ENCODE measurements at places on chromosomes 4 and X.
A peak's percentile ranks its signal among the peaks of the same experiment; 100 is the strongest.

- DNase-seq = no peak
Observed at GRCh38 chr4:151251603-151252304, 25.2 kb upstream of the PRSS48 start.

- DNase-seq = no peak
Observed at GRCh38 chr4:17273047-17273446, 238.8 kb downstream of the QDPR start.

DNA sequence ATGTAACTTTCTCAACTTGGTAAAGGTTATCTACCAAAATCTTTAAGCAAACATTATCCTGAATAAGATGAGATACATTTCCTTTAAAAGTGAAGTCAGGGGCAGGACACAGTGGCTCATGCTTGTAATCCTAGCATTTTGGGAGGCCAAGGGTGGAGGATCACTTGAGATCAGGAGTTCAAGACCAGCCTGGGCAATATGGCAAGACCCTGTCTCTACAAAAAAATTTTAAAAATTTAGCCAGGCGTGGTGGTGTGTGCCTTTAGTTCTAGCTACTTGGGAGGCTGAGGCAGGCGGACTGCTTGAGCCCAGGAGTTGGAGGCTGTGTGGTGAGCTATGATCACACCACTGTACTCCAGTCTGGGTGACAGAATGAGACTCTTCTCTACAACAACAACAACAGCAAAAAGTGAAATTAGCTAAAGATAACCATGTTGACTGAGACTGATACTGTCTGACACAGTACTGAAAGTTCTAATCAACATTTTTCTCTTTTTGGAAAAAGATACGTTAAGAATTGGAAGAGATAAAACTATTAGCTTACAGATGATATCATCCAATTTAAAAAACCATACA, 4.9 kb downstream of the DCAF16 start:
- no peak for DNase-seq

DNA sequence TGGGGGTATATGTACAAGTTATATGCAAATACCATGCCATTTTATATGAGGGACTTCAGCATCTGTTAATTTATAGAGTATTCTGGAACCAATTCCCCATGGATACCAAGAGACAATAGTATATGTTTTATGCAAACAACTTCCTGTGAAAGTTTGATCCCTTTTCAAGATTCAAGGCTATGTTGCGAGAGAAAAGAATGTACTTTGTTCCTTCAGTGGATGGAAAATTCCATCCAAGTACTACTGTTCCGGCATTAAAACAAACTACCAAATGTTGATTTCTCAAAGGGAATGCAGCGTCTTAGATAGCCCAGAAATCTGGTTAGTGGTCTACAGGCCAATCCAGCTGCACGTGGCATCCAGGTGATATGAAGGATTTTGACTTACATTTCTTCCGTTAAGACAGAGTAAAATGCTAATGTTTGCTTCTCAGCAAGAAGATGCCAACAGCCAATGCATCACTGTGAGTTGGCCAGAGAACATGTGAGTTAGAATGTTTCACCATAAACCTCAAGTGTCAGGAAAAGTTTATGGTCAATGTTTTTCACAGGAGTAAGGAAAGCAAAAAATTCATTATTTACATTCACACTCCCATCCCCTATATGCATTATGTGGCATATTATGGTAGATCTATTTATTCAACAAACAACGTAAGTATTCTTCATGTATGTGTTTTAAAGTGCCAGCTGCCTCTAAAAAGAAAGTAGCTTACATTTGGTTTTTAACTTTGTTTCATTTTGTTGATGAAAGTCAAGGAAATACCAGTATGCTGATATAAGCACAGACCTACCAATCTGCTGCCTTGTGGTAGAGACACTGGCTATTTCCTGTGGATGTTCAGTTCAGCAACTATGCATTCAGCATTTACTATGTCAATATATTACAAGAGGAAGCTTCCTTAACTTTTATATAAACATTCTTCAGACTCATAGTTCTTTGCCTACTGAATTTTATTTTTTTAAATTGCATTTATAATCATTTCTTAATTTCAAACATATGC, 44.4 kb downstream of the METTL14 start:
- DNase-seq = no peak

DNA sequence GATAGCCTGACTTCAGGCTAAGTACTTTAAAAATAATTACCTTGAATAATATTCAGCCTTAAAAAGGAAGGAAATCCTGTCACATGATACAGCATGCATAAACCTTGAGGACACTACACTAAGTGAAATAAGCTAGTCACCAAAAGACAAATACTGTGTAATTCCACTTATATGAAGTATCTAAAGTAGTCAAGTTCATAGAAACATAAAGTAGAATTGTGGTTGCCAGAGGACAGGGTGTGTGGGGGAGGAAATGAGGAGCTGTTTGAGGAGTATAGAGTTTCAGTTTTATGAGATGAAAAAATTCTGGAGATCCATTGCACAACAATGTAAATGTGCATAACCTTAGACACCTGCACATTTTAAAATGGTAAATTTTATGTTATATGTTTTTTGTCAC, 5.6 kb upstream of the STPG2 start:
- no peak for DNase-seq

DNA sequence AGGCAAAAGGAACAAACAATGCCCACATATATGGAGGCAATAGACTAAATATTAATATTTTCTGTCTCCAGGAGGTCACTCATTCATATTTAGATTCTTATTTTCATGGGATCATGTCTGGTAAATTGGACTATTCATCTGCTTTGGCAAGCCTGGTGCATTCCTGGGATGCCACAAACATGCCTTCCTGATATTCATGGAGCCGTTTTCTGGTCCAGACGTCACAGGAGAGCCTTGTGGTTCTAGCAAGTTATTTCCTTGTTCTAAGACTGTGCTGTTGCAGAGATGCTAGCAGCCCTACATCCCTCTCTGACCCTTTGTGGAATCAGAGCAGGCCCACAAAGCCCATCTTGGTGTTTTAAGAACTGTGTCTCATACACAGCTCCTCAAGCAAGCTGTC, 16.1 kb upstream of the EXOSC9 start:
- peak; percentile 77 for DNase-seq

GRCh38 chr4:25919676-25920075, 5.7 kb downstream of the SMIM20 start:
- DNase-seq = no peak

DNA sequence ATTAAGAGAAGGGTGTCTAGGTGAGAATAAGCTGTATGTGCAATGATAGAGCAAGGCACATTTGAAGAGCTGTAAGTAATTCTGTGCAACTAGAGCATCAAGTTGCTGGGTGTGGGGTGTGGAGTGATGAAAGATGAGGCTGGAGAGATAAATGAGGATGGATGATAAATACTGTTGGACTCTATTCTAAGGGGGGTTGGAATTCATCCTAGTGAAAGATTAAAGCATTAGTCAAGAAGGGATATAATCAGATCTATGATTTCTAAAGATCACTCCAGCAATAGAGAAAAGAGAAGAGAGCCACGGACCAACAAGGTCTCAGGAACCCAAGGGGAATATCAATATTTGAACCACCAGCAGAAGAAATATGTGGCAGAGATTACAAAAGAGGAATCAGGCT, 415.0 kb upstream of the RPS6KA3 start:
- no peak for DNase-seq

GRCh38 chr4:121181493-121181892, 17.4 kb upstream of the TNIP3 start:
- DNase-seq = no peak

DNA sequence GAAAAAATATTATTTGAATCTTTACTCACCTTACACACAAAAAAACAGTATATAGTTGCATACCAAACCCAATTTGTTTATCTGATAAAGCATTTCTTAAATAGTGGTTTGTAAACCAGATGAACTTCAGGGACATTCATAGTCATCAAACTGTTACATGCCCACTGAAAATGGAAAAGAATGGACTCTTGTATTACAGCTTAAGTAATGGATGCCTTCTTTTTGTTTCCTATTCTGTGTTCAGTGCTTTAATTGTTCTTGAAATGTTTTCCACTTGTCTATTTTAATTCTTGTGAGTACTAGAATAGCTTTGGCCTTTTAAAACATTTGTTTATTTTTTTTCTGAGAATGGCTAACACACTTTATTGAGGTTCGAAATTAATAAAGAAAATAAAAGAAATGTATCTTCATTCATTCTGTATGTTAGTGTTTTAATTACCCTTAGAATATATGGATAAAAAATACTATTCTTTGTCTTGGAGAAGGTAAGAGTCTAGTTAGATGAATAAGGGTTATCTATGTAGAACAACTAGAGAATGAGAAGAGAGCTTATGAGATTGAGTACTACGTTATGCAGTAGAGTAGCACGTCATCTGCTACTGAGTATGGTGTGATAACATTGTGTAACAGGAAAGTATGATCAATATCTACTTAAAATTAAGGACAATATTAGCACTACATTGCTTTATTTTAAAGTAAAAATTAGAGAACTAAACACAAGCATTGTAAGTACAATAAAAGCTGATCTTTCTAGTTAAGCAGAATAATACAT, 9.9 kb downstream of the CPEB2 start:
- no peak for DNase-seq

- DNase-seq = no peak
Observed at GRCh38 chr4:98423009-98423408, 161.8 kb downstream of the RAP1GDS1 start.

- DNase-seq = no peak
Observed at GRCh38 chr4:78876568-78877320, 62.5 kb downstream of the PAQR3 start.

DNA sequence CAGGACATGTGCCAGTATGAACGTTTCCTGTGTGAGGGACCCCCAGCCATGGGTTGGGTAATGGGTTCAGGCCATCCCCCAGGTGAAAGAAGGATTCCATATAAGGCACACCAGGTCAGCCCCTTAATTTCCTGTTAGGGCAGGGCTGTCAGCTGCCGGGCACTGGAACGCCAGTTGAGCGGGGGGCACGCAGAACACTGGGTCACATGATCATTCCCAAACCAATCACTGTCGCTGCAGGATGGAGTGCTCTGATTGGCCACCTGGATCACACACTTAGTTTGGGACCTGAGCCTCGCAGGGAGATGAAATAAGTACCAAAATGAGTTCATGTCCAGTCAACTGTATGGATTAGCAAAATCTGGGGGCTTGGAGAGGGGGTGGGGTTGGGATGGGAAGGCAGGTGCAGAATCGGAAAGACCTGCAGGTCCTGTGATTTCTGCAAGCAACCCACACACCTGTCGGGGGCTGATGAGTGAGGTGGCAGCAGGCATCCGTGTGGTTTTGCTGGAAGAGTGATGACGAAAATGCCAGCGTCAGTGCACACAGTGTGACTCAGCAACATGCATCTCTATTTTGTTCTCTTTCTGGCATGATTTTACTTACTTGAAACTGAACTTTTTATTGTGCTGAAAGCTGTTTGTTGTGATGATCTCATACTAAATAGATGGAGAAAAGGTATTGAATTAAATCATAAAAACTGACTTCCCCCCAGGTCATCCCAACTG, 32.2 kb downstream of the RNF212 start:
- peak; percentile 54 for DNase-seq

DNA sequence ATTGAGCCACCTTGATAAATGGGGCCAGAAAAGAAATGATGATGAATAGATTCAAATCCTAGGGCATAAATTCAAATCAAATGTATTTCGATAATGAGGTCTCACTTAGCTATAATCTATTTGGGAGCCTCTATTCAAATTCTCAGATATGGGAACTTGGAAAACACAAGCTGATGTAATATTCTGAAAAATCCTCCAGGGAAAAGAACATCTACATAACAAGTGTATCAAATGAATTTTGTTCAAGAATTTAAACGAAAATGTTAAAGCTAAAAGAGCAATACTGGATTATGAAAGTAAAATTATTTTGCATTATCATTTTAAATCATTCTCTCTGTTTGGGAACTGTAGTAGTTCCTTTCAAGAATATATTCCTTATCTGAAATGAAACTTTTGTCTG, 38.9 kb upstream of the RAP1GDS1 start:
- no peak for DNase-seq

DNA sequence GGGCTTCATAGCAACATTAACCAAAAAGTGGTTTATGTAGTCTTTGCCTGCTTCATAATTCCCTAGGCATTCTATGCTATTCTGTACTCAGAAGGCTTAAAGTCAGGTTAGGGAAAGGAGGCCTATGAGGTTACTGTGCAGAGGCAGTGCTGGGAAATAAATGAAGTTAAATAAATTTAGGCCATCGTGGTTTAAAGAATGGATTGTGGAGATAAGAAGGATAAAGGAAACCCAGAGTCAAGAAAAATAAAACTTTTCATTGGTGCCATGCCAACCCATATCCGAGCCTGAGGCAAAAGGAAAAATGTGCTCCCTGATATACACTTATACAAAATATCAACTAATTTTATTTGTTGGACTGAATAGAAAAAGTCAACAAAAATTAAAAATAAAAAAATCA, 70.2 kb downstream of the AR start:
- DNase-seq = no peak

GRCh38 chr4:19739101-19739651, 512.5 kb upstream of the SLIT2 start:
- DNase-seq = peak; percentile 92

DNA sequence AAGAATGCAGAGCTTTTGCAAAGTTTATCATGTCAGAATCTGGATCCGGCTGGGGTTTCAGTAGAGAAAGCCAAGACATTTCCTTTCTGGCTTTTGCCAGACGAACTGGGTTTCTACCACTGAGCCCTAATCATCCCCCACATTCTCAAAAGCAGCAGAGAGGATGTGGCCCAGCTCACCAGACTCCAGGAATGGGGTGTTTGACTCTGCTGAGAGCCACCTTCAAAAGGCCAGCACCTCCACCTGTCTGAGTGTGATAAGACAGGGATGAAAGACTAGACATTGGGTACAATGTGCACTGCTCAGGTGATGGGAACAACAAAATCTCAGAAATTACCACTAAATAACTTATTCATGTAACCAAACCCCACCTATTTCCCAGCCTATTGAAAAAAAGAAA, 25.7 kb upstream of the CCKAR start:
- DNase-seq = no peak

DNA sequence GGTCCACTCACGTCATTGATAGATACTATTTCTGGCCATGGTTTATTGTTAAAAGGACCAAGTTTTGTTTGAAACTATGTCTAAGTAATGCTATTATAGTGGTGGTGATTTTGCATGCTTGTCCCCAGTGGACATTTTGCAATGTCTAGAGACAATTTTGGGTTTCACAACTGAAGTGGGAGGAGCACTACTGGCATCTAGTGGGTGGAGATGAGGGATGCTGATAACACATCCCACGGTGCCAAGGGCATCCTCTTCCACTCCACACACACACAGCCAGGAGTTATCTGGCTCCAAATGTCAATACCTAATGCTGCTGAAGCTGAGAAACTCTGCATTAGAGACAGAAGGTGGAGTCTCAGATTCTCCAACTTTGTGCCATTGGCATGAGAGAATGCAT, 131.2 kb downstream of the FRMPD4 start:
- DNase-seq = no peak
